MCF 10A (cell line): ENCODE measurements at places on chromosomes 6 and 20. TPM values are rescaled to one million over a fixed set of nuclear protein-coding genes. Genes with fewer than 3 reads are reported as not detected.

DNA sequence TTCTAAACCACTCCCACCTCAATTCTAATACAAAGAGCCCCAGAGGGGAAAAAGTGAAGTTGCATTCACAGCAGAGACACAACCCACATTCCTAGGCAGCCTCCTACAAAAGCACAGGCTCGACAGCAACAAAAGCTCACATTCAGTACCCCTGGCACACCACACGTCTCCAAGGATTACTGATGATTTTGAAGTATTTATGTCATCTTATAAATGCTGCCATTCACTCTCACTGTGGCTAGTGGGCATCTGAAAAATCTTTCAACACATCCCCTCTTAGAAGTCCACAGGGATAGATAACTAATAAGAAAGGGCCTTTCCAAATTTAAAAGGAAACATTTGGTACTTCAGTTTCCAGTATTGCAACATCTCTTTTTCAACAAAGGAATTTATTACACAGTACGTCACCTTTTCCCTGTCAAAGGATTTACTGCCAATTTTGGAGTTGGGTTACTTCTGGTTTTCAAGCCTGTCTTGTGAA, 146.7 kb downstream of the TASP1 start:
- H3K36me3 ChIP-seq: no peaks in the 10 kb centered on the region
- H3K4me1 ChIP-seq: peaks cover 19% of the 10 kb centered on the region
- peak; percentile 77 for DNase-seq
- H3K4me3 ChIP-seq: peak overlapping the region; percentile 62
- H3K27me3 ChIP-seq: no peaks in the 10 kb centered on the region

GRCh38 chr6:53492860-53493634, 51.9 kb downstream of the GCLC start:
- H3K4me3 ChIP-seq: peak overlapping the region; percentile 49
- H3K36me3 ChIP-seq: peaks cover 24% of the 10 kb centered on the region
- peaks cover 29% of the 10 kb centered on the region for H3K4me1 ChIP-seq
- no peaks in the 10 kb centered on the region for H3K27me3 ChIP-seq

DNA sequence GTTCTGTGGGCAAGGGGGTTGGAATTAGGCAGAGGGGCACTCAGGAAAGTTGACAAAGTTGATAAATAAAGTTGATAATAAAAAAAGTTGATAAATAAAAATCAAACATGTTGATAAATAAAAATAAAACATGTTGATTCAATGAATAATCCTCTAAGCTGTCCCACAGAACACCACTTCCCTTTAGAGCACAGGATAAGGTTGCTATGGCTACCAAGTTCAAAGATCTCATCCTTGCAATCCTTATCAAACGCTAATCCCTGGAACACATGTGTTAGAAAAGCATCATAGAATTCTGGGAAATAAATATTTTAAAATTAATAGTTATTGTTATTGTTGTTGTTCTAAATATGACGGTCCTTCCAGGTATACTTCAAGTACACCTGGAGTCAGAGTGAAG, 33.9 kb downstream of the MBOAT1 start:
- H3K27me3 ChIP-seq: no peaks in the 10 kb centered on the region
- H3K27ac ChIP-seq: no peak overlapping the region
- H3K4me3 ChIP-seq: no peak overlapping the region
- DNase-seq: no peak

DNA sequence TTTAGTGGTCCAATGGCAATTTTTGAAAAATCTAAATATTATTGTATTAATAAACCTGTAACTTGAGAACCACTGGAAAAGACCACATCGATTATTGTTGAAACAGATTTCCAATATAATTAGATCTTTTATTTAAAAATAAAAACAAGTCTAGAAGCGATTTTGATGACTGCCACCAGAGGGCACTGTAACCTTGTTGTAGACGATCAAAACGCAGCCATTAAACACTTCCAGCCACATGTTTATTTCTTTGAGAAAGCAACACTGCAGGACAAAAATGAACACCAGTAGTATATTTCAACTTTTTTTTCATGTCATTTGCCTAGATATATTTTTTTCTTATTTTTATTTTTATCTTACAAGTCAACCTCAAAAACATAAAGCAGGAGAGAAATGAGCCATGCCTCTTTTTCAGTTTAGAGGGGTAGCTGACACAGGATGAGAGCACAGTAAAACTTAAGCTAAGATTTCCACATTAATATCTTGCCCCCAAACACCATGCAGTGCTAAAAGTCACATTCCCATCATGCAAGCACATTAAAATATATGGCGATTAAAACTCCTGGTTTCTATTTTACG, 115.4 kb downstream of the OPRM1 start:
- no peaks in the 10 kb centered on the region for H3K27me3 ChIP-seq
- DNase-seq: peak; percentile 64
- peaks cover 4% of the 10 kb centered on the region for H3K4me1 ChIP-seq

DNA sequence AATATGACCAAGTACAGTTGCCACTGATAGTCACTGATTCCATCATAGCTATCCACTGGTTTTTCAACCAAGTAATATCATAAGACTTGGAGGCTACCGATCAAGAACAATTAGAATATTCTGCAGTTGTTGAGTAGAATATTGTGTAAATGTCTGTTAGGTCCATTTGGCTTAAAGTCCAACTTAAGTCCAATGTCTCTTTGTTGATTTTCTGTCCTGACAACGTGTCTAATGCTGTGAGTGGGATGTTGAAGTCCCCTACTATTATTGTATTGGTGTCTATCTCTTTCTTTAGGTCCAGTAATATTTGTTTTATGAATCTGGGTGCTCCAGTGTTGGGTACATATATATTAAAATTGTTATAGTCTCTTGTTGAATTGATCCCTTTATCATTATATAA, 13.9 kb downstream of the ARFGEF3 start:
- no peaks in the 10 kb centered on the region for H3K4me1 ChIP-seq
- H3K36me3 ChIP-seq: no peaks in the 10 kb centered on the region
- no peak overlapping the region for H3K4me3 ChIP-seq
- H3K27me3 ChIP-seq: peaks cover 8% of the 10 kb centered on the region
- DNase-seq: no peak
- H3K27ac ChIP-seq: no peak overlapping the region

GRCh38 chr6:27669624-27670301, 196.9 kb upstream of the ZNF184 start:
- no peak overlapping the region for H3K27ac ChIP-seq
- peak; percentile 25 for DNase-seq
- peaks cover 19% of the 10 kb centered on the region for H3K36me3 ChIP-seq
- H3K27me3 ChIP-seq: no peaks in the 10 kb centered on the region

DNA sequence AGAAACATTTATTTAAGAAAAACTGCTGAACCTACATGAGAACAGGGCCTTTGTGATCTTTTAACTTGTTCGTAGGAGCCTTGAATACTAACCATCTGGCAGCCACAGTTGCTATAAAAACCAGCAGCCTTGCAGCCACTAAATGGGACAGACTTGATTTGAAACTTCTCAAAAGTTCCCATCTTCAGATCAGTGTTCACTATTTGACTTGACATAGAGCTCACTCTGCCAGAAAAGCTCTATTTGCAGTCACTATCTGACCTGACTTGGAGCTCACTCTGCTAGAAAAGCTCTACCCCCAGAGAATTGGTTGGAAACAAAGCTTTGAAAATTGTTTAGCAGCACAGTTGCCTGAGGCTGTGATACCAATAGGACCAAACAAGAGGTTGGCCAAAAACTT, 119.3 kb upstream of the F13A1 start:
- peaks cover 23% of the 10 kb centered on the region for H3K4me1 ChIP-seq
- no peak overlapping the region for H3K27ac ChIP-seq
- no peak overlapping the region for H3K4me3 ChIP-seq
- H3K27me3 ChIP-seq: no peaks in the 10 kb centered on the region
- no peak for DNase-seq
- H3K36me3 ChIP-seq: no peaks in the 10 kb centered on the region

- no peaks in the 10 kb centered on the region for H3K27me3 ChIP-seq
- DNase-seq: no peak
- peaks cover 6% of the 10 kb centered on the region for H3K36me3 ChIP-seq
- H3K4me3 ChIP-seq: no peak overlapping the region
- no peaks in the 10 kb centered on the region for H3K4me1 ChIP-seq
- no peak overlapping the region for H3K27ac ChIP-seq
Measured at GRCh38 chr6:5645328-5646290, 361.1 kb downstream of the NRN1 start.

RPP40 gene
- total RNA-seq: 22.9 and 34.8 TPM in 2 replicates

PNPLA1 gene
- 0.27 TPM in 1 of 2 replicates, not detected in the other for total RNA-seq

PNLDC1 gene
- total RNA-seq: not detected in 2 replicates

SPDEF gene
- total RNA-seq: not detected in 2 replicates

THEMIS gene
- total RNA-seq: not detected in 2 replicates
